ENCODE measurements at places on chromosomes 11 and 22.

GRCh38 chr11:95499516-95500135, 268.6 kb upstream of the SESN3 start:
- no peaks in the 10 kb centered on the region for H3K27me3 ChIP-seq
- no peaks in the 10 kb centered on the region for H3K36me3 ChIP-seq
- no peak for DNase-seq
- no peak overlapping the region for H3K4me3 ChIP-seq

- H3K27ac ChIP-seq: no peak overlapping the region
- DNase-seq: no peak
- H3K4me3 ChIP-seq: no peak overlapping the region
- peaks cover 5% of the 10 kb centered on the region for H3K36me3 ChIP-seq
- peaks cover 2% of the 10 kb centered on the region for H3K27me3 ChIP-seq
Measured at GRCh38 chr11:115787302-115787701, 283.1 kb upstream of the CADM1 start.

GRCh38 chr11:69598147-69598546, 42.8 kb upstream of the CCND1 start:
- no peak for DNase-seq
- H3K36me3 ChIP-seq: no peaks in the 10 kb centered on the region
- H3K27ac ChIP-seq: no peak overlapping the region
- H3K4me1 ChIP-seq: peaks cover 20% of the 10 kb centered on the region

DNA sequence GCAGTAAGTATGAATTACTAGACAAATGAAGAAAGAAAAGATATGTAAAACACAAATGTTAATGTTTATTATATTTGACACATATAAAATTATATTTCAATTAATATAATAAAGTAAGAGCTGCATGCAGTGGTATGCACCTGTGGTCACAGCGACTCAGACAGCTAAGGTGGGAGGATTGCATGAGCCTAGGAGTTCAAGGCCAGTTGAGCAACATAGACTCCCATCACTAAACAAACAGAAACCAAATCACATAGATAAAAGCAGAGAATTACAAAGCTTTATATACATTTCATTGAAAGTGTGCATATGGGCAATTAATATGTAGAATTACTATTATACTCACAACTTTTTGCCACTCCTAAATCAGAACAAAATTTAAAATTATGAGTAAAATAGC, 70.0 kb upstream of the HTATIP2 start:
- no peak for DNase-seq
- peaks cover 62% of the 10 kb centered on the region for H3K27me3 ChIP-seq
- H3K4me1 ChIP-seq: peaks cover 11% of the 10 kb centered on the region
- H3K4me3 ChIP-seq: no peak overlapping the region

DNA sequence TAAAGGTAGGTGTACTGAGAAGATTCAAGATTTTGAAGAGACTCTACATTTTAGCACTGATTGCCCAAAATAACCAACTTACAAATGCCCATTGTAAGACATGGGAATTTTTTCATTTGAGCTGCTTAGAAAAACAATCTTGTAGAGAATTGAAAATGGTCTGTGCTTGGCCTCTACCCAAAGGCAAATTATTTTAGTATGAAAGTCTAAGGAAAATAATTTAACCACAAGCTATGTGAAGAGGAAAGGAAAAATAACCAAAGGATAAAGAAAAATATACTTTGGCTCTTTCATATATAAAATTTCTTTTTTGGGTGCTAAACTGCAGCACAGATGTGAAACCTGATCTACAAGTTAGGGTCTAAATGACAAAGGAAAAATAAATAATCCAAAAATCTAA, 54.9 kb downstream of the ME3 start:
- DNase-seq: no peak
- H3K4me1 ChIP-seq: no peaks in the 10 kb centered on the region
- peaks cover 21% of the 10 kb centered on the region for H3K36me3 ChIP-seq

DNA sequence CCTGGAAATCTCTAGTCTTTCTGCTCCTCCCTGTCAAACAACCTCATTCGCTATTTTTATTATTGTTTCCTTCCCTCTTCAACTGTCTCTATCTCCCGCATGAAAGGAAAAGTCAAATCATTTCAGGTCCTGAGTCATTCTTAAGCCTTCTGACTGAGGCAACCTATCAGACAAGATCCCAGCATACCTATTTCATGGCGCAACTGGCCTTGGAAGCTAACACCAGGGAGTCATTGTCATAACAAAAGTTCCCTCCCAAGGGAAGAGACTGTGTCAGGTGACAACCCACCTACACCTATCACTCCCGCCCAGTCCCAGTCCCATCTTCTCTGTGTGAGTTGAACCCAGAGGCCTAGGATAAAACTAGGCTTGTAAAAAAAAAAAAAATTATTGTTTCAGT, 10.2 kb upstream of the ARHGAP42 start:
- peaks cover 9% of the 10 kb centered on the region for H3K4me1 ChIP-seq
- H3K36me3 ChIP-seq: no peaks in the 10 kb centered on the region
- no peak overlapping the region for H3K4me3 ChIP-seq
- no peaks in the 10 kb centered on the region for H3K27me3 ChIP-seq
- DNase-seq: no peak
- no peak overlapping the region for H3K27ac ChIP-seq

- DNase-seq: no peak
- H3K36me3 ChIP-seq: no peaks in the 10 kb centered on the region
- peaks cover 4% of the 10 kb centered on the region for H3K4me1 ChIP-seq
- no peaks in the 10 kb centered on the region for H3K27me3 ChIP-seq
- H3K4me3 ChIP-seq: no peak overlapping the region
- no peak overlapping the region for H3K27ac ChIP-seq
Measured at GRCh38 chr11:115765803-115766239, 261.6 kb upstream of the CADM1 start.
